Stimulated activated CD4-positive, alpha-beta T cell treated with anti-CD3 and anti-CD28 coated beads, Interleukin-2, amount 100 ng/mL, for 48 hours (primary cell): ENCODE measurements at places on chromosomes 16 and 17.

- no peak for DNase-seq
Observed at GRCh38 chr16:11310997-11311561, 29.9 kb upstream of the PRM1 start.

DNA sequence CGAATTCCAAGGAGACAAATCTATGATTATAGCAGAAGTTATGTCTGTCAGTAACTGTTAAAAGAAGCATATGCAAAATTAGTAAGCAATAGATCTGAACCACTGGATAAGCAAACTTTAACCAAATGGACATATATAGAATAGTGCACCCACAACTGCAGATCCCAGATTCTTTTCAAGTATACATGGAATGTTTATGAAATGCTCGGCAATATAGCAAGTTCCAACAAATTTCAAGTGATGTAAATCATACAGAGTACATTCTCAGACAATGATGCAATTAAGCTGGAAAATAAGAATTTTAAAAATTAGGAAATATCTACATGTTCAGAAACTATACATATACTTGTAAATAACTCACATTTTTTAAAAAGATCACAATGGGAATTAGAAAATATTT is 8.4 kb upstream of the HELZ start:
- no peak for DNase-seq

DNA sequence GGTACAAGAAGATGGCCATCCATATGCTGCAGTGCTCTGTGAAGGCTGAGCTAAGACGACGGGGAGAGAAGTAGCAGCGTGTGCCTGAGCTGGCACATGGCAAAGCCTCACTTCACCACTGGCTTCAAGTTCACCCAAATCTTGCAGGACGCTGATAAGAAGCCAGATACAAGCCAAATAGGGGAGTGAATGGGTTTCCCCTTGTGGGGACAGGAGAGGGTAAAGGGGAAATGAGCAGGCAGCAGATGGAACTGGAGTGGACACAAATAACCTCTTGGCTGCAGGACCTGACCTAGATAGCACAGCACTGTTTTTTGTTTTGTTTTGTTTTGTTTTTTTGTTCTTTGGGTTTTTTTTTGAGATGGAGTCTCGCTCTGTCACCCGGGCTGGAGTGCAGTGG is 21.0 kb upstream of the PITPNA start:
- DNase-seq: no peak

GRCh38 chr17:45098869-45099616 is 33.3 kb downstream of the PLCD3 start:
- peak; percentile 77 for DNase-seq

DNA sequence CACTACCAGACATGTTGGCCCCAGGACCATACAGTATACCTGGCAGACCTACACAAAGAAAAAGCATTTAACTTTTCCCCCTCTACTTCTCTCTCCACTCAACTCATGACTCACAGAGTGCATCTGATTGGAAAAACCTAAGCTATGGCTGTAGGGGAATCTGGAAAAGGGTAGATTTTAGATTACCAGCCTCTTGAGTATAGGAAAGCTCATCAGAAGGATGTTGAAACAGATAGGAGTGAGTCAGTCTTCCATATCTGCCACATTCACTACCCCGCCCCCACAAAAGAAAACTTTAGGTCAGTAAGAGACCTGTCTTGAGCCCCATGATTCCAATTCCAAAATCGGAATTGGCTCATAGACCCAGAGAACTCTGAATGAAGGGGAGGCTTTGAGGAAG is 12.3 kb downstream of the KRT9 start:
- DNase-seq: no peak

DNA sequence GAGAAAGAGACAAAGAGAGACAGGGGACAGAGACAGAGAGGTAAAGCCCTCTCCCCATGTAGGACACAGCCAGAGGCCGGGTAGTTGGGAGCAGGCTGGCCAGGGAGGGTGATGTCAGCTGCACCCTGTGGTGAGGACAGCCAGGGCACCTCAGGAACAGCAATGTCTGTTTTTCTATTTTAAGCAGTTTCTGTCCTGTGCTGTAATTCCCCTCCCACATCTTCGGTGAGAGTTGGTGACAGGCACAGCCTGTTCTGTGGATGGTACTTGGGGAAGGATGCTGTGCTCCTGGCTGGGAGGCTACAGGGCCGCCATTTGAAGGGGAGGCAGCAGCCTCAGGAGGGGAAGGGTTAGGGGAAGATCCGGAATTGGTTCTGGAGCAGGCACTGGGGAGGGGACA is 163.5 kb downstream of the SDK2 start:
- no peak for DNase-seq

DNA sequence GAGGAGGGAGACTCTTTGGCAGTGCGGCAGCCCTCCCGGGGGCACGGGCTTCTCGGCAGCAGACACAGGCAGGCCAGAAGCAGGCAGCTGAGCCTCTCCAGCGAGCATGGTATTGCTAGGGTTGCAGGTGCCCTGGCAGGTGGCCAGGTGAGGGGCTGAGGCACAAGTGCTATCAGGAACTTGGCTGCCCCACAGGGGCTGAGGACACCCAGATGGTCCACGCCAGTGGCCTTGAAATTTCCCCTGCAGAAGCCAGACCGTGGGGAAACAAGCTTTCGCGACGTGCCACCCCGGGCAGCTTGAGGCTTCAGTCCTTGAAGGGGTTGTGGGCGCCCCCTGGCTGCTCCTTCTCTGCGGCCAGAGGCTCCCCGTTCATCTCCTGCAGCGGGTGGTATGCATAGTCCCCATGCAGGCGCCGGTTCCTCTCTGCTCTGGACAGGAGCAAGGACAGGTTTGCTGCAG is 8.5 kb downstream of the NAGPA start:
- DNase-seq: no peak

DNA sequence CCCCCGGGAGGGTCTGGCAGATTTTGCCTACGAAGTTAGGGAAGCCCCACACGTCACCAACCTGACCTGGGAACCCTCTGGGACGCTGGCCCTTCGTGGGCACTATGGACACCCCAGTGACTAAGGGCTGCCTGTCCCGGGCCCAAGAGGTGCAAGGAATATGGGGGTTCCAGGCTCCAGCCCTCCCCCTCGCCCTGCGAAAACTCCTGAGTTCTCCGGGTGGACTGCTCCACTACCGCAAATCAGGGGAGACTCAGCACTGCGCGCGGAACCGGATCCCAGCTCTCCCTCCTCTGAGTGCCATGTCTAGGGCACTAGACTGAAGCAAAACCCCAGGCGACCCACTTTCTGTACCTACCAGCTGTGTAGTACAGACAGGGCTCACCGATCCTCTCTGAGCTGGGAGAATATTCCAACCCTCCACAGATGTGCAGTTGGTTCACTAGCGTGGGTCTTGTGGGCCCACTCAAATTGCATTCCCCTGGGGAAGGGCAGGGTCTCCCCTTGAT is at the start of gene ARL5C:
ARL5C (minus strand) TSS at position 321 of the 509 bp plus-strand sequence. CDS start 401 bp downstream, outside the sequence.
- no peak for DNase-seq

DNA sequence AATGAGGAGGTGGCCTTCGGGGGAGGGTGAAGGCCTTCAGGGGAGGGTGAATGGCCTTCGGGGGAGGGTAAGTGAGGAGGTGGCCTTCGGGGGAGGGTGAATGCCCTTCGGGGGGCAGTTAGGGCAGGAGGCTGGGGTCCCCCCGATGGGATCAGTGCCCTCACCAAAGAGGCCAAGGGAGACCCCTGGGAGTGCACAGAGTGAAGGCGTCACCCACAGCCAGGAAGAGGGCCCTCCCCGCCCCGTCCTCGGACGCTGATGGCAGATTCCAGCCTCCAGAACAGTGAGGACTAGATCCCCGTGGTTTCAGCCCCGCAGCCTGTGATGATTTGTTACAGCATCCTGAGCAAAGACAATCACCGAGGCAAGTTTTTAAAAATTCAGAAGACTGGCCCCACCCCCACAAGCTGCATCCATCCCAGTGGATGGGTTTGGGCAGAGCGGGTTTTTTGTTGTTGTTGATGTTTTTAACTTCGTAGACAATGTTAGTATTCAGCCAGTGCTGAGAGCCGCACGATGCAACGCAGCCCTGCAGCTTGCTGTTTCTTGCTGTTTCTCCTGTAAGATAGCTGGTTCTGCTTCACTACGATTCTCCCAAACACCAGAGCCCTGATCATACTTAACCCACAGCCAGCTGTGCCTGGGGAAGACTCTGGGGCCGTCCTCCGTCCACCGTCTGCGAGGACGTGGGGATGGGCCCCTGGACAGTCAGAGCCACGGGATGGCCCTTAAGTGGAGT is 40.7 kb upstream of the CBFA2T3 start:
- DNase-seq: no peak
